ENCODE measurements at places on chromosomes 3 and 15.

DNA sequence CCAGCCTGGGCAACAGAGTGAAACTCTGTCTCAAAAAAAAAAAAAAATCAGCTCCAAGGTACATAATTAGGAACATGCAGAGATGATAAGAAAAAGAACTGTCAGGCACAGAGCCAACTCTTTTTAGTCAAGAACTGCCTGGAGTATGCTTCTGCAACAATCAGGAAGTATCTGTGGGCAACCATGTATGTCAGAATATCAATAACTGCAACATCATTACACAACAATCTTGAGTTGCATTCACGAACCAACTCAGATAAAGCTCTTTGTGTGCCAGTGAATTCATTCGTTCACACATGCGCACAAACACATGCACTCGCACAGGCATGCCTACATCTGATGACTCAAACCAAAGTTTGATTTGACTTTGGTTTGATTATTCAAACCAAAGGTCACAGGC, 32.1 kb downstream of the EFHB start:
- DNase-seq, result no peak

DNA sequence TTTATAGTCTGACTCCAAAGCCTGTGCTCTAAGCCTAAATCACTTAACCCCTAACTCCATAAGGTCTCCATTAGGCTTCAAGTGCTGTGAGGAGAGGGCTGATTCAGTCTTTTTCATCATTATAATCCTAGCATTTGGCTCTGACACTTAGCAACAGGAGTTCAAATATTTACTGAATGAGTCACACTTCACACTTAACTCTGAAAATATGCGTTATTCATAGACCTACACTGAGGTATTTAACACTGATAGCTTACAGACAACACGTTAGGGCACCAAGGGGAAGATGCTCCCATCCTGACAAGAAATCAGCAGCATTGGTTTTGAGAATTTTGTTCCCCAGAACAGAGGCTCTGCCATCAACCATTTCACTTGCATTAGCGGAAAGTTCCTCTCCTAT, 53.5 kb downstream of the MSL2 start:
- no peak for DNase-seq

- no peak for DNase-seq
These were observed 23.8 kb downstream of the NEDD4 start for GRCh38 chr15:55969582-55969981.

- no peak for DNase-seq
These were observed 57.5 kb upstream of the LMCD1 start for GRCh38 chr3:8443829-8444791.

GRCh38 chr3:24550588-24550987, 55.9 kb upstream of the THRB start:
- DNase-seq, result no peak

DNA sequence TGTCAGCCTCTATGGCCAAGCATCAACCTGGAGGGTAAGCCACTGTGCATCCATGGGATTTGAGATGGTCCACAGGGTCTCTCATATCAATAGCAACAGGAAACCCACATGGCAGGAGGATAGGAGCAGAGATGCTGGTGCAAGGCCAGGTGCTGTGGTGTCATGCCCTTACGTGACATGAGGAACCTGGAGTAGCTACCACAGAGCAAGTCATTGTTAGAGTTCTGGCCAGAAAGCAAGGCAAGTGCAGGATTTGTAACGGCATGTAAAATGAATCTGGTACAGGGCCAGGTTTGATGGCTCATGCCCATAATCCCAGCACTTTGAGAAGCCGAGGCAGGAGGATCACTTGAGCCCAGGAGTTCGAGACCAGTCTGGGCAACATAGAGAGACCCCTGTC, 14.8 kb upstream of the ZNF774 start:
- DNase-seq, result no peak

GRCh38 chr3:53795176-53795575, 51.0 kb downstream of the CHDH start:
- DNase-seq, result no peak

Measured in nucleus accumbens (tissue), 56 donors.